ENCODE measurements at places on chromosomes 3 and 15.

- no peak for DNase-seq
Measured at GRCh38 chr3:106965307-106965706, 411.9 kb upstream of the CCDC54 start.

- no peak for DNase-seq
Measured at GRCh38 chr15:79561982-79562381, 129.8 kb downstream of the MINAR1 start.

GRCh38 chr3:122533931-122534334 lies 19.2 kb upstream of the KPNA1 start:
- peak; percentile 21 for DNase-seq

- DNase-seq: no peak
Measured at GRCh38 chr15:57138349-57138788, 219.9 kb downstream of the TCF12 start.

DNA sequence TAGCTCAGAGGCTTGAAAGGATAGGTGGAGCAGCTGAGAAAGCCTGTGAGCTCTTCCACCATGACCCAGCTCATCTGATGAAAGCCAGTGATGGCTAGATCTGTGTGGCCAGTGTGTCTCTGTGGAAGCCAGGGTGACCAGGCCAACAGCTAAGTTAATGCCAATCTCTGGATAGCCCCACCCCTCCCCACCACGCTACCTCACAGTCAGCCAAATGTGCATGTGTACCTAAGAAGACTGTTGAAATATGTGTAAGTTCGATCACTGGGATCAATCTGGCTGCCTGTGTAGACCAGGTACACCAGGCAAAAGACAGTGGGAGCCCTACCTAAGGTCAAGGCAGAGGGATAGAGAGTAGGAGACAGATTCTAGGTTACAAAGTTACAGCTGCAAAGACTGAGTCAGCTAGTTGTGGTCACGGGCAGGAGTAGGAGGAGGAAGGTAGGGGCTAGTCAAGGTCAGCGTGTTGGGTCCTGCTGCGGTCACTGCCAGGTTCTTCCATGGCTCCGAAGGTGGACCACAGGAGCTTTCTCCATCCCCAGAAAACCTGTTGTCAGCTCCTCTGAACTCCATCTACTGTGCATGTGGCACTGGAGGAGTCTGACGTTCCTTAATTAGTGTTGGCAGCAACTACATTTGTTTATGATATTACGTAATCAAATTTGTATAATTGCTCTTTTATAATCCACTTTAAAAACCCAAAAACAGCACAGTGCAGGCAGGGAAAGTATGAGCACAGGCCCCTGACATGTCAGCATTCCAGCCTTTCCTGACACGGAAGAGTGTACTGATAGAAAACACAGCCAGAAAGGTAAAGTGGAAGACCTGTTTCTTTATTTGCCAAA lies 318.0 kb downstream of the CLSTN2 start:
- no peak for DNase-seq

DNA sequence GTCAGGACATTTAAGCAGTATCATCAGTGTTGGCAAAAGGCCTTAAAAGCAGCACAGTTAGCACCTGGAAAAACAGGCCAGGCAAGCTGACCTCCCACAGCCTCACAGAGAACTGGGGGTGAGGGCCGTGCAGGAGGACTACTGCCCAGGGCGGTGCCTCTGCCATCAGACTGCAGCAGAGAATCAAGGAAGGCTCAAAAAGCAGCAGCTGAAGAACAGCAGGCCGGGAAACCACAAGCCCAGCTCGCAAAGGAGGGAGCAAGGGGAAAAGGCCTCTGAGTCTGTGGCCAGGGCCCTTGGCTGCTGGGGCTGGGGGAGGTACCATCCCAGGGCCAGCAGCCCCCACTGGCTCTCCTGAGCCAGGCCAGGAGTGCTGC lies 84.2 kb downstream of the SEC22A start:
- no peak for DNase-seq

GRCh38 chr3:141499284-141499683 lies 12.5 kb downstream of the RASA2 start:
- no peak for DNase-seq

DNA sequence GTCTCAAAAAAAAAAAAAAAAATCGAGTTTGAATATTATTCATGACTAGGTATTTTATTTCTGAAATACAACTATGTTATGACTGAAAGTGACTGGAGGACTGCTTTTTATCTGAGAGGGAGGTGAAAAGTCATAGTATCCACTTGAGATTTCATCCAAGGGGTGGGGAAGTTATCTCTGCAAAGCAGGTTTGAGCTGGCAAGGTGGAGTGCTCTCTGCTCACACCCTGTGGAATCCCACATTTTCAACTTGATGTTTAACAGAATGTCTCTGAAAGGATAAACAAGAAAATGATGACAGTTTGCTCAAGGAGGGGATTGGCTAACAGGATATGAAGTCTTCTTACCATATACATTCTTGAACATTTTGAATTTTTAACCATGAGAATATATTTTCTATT lies 27.3 kb upstream of the SEC62 start:
- no peak for DNase-seq

- DNase-seq: no peak
Measured at GRCh38 chr3:135896613-135897012, 68.9 kb upstream of the PPP2R3A start.

GRCh38 chr15:63353887-63354286 lies 27.8 kb downstream of the CA12 start:
- no peak for DNase-seq

DNA sequence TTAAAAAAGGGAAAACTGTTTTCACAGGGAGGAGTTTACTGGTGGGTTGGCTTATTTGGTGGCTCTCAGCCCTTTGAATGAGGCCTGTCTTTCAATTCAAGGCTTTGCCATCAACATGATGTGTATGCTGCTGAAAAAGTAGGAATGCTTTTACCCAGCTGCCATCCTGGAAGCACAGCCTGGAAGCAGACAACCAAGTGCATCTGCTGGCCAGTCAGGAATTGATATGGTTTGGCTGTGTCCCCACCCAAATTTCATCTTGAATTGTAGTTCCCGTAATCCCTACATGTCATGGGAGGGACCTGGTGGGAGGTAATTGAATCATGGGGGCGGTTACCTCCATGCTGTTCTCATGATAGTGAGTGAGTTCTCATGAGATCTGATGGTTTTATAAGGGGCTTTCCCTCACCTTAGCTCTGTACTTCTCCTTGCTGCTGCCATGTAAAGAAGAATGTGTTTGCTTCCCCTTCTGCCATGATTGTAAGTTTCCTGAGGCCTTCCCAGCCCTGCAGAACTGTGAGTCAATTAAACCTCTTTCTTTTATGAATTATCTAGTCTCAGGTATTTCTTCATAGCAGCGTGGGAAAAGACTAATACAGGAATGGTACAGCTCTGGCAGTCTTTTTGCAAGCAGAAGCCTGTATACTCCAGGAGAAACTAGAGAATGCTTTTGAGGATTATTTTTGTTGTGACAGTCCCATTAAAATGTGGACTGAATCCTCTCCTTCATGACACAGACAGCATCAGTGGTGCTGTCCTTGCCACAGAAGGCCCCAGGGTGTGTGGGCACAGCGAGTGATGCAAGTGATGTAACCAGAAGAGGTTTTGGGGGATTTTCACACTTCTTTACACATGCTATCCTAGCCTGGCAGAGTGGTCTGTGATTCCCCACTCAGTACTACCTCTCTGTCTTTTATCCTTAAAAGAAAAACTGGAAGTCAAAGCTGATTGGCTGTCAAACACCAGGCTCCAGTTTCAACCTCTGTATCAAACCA lies 20.0 kb downstream of the PLCL2 start:
- DNase-seq: peak; percentile 44

DNA sequence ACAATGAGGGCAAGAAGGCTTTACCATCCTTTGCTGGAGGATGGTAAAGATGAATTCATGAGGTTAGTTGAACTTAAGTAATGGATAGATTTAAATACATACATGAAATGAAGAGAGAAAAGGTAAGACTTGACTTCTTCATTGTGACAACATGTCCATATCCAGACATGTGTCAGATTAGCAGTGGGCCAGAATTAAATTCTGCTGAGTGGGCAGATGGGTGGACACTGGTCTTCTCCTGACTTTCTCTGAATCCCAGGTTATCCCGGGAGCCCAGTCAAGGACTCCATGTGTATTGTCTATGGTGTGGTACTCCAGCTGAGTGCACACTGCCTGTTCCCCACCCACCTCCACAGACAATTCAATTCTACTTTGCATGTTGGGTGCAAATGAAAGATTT lies 603.1 kb downstream of the NLGN1 start:
- no peak for DNase-seq

DNA sequence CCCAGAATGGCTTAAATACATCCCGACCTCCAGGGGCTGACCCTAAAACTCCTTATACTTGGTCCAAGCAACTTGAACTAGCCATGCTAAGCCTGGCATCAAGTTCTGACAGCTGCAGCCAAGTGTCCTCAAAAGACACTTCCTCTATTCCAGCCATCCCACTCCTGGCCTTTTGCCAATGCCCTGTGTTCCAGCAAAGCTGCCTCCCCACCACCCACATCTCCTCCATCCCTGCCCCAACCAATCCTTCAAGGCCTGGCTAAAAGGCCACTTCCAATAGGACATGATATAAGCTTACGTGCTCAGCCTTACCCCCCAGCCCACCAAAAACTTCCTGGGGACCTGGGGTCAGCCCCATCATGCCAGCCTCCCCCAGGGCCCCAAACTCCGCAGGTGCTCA lies 40.9 kb downstream of the SEMA3G start:
- DNase-seq: no peak

DNA sequence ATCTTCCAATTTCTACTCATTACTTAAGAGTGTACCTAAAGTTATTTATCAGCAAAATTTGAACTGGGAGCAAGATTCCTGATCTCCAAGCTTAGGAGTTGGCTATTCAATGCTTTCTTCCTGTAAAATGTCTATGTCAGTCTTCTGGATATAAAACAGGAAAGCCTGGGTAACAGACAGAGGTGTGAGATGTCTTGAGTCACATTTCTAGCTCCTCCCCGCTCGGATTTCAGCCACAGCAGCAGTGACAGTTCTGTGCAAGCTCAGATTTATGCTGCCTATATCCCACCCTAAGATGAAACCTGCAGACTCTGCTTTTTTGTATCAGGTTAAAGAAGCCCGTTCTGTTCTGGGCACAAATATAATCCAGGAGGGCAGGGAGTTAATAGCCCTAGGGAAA lies 2.1 kb upstream of the ARMC8 start:
- DNase-seq: no peak

DNA sequence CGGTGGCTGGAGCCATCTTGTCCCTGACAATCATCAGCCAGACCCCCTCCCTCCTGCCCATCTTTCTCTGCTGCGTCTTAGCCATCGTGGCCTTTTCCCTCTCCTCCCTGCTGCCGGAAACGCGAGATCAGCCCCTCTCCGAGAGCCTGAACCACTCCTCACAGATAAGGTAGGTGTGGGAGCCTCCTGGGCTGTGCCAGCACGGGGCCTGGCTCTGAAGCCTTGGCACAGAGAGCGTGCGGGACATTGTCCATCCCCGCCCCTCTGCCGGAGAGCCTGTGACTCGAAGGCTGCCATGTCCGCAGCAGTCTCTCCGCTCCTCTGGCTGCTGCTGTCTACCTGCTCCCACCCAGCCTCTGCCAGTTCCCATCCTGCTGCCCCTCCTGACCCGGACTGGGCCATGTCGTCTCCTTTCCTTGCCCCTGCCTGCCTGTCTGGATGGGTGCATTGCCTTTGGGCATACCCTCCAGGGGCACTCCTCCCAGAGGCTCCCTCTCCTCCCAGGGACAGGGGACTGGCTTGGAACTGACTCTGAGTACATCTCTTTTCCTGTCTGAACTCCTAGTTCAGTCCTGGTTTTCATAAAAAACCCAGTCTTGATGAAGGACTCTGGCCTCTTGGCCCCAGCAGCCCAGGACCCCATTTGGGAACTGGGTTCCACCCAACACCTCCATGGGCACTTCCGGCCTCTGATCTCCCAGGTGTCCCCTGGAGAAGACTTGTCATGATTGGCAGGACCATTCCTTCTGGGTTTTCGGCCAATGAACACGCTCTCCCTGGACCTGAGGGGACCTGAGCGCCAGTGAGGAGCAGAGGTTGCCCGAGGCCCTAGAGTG lies 30.0 kb upstream of the XYLB start:
- DNase-seq: no peak

- no peak for DNase-seq
Measured at GRCh38 chr3:138362538-138362937, 14.2 kb downstream of the MRAS start.

GRCh38 chr15:72389231-72389630 lies 8.9 kb upstream of the TMEM202 start:
- DNase-seq: no peak

DNA sequence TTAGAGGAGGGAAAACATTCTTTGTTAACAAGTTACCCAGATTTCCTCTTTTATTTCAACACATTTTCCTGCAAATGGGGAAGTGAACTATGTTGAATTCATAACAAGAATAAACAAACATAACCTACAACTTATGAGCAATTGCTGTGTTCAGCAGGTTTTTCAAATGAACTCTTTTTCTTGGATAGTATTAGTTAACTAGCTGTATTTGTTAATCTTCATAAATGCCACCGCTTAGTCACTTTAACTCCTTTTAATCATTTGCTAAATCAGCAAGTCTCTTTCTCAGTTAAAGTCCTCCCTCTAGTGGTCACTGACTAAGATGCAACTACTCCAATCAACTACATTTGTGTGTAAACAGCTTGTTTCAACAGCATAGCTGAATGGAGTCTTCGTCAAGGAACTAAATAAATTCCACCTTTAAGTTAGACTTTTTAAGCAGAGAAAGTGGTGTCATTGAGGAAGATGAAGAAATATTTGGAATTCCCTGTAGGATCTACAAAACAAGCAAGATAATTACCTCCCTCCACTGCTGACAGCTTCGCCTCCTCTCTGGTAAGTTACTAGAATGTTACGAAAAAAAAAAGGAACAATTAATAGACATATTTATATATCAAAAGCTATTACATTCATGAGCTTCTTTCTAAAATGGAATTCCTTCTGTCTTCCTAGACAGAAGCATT lies 1122.0 kb downstream of the ROBO1 start:
- no peak for DNase-seq

DNA sequence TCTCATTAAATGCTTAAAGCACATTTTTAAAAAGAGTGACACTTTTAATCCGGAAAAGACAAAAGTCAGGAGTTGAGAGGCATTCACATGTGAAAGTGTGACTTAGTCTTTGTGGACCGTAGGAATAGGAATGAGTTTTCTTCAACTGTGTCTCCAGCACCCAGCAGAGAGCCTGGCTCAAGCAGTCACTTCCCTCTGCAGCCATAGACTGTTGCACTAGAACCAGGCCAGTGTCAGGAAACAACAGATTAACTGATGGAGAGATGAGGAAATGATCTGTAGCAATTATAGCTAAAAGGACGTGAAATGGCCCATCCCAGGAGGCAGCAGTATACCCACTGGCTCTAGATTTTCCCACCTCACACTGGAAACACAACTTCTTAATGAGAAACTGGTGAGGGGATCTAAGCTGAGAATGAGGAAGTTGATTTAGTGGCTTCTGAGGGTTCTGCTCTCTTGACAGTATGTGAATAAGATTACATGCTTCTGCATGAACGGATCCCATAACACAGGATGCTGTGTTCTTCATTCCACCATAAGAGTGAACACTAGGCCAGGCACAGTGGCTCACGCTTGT lies 19.8 kb downstream of the CFAP92 start:
- DNase-seq: no peak

Measured in activated naive CD4-positive, alpha-beta T cell treated with anti-CD3 and anti-CD28 coated beads, Interleukin-2, amount 50 U/mL, for 16 hours (primary cell).